Activated CD4-positive, alpha-beta T cell treated with anti-CD3 and anti-CD28 coated beads for 4 hours (primary cell): ENCODE measurements at places on chromosomes 16 and 17.

DNA sequence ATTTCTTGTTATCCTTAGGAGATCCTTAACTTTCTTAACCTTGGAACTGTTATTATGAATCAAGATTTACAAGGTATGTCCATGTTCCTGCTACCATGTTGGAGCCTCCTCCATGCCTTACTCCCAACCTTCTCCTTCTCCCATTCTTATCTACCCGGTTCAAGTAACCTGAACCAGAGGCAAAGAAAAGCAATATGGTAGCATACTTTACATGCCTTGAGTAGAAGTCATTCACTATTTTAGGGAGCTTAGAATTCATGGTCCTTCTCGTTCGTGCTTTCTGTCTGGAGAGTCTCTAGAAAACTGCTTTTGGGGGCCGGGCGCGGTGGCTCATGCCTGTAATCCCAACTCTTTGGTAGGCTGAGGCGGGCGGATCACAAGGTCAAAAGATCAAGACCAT, 37.7 kb downstream of the LDHD start:
- DNase-seq, result no peak

GRCh38 chr17:21400816-21401593, 24.8 kb downstream of the KCNJ12 start:
- DNase-seq, result no peak

DNA sequence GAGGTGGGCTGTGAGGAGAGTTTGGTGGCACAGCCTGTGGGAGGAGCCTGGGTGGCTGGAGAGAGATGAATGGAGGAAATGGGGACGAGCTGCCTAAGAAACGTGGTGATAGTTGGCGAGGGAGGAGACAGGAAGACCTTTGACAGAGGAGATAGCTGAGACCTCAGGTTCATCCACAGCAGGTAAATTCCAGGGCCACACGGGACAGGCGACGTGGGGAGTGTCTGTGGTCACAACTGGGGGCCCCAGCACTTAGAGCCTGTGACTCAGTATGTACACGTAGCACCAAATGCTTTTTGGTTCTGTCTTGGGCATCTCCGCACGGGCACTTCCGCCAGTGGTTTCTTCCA, 7.7 kb downstream of the MINK1 start:
- DNase-seq, result no peak

- no peak for DNase-seq
Measured at GRCh38 chr17:70608193-70608592, 438.9 kb downstream of the KCNJ2 start.

DNA sequence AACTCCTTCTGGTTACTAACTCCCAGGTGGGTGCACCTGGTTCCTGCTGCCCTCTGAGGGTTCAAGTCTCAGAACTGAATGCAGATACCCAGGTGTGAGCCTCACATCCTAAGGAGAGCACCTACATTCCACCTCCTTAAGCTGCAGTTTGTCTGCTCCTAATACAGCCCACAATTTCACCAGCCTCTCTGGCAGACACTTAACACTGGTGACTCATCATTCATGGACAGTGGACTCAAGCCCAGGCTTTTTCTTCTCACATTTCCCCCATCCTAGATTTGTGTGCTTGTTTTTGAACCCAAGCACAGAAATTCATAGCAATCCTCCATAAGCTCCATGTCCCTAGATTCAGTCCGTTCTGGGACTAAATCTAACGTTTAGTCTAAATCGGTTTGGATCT, 7.0 kb upstream of the MAF start:
- DNase-seq, result no peak

GRCh38 chr16:18829251-18829650, 27.9 kb upstream of the ARL6IP1 start:
- DNase-seq, result no peak

DNA sequence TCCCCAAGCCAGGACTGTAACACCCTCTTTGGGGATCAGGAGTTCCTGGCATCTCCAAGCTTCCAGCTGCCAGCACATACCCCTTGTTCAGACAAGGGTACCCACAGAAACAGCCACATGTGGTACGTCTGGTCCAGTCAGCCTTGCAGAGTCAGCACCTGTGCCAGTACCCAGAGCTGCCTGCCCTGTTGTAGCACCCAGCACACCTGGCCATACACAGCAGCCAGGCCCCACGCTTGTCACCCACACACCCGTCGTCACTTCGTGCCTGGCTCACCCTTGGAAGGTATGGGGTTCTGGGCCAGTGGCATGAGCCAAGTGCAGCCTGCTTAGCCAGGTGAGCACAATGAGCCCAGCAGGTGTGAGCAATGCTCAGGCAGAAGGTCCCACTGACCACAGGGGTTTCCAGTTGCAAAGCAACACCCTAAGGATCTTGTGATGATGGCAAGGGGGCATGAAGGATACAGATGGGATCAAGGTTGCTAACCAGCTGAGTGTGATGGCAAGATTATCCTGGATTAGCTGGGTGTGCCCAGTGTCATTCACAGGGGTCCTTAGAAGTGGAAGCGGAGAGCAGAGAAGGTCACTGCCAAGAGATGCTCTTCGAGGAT, 202.3 kb downstream of the CPPED1 start:
- DNase-seq, result no peak

DNA sequence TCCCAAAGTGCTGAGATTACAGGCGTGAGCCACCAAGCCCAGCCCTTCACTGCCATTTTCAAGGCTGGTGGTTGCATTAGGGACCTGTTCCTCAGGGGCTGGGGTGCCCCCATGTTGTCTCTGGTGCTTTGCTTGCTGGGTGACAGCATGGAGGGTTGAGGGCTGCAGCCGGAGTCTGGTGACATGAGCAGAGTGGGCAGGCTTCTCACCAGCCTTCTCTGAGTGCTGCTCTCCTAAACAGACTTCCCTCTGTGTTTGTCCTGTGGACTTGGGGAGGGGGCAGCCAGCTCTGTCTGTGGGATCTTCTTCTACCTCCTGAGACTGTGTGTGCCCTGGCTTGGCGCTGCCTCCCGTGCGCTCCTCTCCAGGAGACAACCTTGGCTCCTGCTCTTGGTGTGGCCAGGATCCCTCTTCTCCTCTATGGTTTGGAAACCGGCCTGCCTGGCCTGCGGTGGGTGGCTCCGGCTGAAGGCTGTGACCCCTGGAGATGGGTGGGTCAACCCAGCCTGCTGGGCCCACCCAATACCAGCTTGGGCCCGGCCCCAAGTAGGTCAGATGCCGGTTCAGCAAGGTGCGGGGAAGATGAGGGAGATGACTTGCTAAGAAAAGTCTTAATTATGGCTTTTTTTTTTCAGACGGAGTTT, 72.1 kb downstream of the PDPK1 start:
- no peak for DNase-seq

- DNase-seq, result no peak
Measured at GRCh38 chr17:11986179-11986941, 10.9 kb downstream of the ZNF18 start.

DNA sequence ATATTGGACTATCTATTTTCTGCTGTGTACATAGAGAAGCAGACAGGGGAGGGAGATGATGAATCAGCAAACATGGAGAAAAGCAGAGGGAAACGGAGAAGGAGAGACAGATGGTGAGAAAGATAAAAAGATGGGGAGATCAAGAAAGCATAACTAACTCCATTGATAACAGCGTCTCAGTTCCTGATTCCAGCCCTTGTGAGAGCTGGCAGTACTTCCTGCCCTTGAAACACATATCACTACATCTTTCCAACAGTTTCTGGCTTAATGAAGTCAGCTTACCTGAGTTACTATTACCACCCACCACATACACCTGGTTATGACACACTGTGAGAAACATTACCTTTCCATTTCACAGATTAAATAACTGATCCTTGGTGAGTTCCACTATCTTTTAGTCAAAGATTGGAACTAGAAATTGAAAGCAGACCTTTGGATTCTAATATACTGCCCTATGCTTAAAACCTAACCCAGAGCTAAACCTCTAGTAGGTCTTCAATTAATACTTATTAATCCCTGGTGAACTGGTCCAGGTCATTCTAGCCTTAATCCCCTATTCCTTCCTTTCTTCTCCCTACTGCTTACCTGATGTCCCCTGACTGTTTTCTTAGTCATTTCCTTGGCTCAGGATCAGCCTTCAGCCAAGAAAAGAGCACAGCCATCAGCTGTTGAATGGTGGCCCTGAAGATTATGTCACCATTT, 346.6 kb upstream of the CCL2 start:
- DNase-seq, result no peak

GRCh38 chr17:81801327-81801726, 2.6 kb upstream of the GCGR start:
- DNase-seq, result no peak

DNA sequence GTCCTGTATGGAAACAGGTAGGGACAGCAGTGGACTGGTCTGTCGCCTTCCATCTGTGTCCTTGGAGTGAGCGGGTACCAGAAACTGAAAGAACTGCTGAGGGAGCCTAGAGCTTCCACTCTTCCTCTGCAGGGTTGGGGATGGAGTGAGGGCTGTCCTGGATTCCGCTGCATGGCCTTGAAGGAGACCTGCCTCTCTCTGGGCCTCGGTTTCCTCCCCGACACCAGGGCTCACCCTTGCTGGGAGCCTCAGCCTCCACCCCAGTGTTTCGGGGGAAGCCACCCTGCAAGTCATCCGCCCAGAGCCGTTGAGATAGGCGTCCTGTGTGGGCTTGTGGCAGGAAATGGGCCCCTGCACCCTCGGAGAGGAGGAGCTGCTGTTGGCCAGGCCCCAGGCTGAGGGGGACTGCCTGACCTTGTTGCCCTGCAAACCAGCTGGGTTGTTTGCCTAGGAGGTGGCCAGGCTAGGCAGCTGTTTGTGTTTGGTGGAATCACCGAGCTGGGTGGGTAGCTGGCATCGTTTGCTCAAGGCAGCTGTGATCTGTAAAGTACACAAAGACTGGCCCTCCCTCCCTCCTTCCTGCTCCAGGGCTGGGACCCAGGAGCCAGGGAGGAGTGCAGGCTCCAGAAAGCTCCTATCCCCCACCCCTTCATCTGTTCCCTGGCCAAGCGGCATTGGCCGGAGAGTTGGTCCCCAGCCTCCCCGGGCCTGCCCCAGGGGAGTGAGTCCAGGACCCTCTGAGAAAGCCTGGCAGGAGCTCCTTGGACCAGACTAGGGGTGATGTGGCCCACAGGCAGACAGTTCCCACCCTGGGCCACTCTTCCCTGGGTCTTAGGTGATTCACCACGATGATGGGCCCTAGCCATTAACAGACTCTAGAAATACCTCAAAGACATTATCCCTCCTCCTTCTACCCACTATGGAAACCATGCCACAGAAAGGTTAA, 1.3 kb downstream of the RAB37 start:
- DNase-seq, result peak; percentile 65

DNA sequence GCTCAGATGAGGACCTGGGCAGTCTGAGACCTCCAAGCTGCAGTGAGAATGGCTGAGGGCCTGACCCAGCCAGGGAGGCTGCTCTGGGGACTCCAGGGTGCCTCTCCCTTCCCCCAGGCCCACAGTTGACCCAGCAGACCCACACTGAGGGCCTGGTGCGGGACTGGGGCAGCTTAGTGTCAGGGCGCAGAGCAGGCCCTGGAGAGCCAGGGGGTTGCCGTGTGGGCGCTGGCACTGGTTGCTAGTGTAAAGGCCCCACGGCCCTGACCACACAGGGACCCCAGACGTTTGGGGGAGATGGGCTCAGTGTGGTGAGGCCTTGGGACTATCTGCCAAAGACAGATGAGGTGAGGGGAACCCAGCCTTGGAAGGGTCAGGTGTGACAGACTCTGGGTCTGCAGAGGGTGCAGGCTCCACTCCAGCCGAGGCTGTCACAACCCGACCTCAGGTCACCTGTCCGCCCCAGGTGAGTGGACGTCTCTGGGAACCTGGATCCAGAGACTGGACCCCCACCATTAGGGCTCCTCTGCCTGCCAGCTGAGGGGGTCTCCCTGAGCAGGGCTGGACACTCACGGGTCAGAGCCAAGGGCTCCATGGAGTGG, 50.8 kb upstream of the GNG13 start:
- DNase-seq, result no peak

DNA sequence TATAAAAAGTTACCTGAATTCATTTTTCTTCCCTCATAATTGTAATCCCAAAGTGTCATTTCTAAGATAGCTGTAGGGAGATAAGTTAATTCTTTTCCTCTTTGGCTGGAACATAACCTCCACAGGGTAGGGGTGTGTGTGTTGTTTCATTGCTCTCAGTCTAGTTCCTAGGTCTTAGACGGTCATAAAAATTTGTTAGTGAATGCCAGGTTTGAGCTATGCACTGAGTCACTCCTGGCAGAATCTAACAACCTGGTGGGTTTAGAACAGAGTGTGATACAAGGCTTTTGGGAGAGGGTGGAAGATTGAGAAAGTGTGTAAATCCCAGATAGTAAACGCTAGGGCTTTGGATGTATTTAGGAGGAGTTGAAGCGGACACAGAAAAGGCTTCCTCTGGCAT, 894 bp upstream of the PHKG2 start:
- DNase-seq, result no peak
